ENCODE measurements at places on chromosomes 12 and 14.

DNA sequence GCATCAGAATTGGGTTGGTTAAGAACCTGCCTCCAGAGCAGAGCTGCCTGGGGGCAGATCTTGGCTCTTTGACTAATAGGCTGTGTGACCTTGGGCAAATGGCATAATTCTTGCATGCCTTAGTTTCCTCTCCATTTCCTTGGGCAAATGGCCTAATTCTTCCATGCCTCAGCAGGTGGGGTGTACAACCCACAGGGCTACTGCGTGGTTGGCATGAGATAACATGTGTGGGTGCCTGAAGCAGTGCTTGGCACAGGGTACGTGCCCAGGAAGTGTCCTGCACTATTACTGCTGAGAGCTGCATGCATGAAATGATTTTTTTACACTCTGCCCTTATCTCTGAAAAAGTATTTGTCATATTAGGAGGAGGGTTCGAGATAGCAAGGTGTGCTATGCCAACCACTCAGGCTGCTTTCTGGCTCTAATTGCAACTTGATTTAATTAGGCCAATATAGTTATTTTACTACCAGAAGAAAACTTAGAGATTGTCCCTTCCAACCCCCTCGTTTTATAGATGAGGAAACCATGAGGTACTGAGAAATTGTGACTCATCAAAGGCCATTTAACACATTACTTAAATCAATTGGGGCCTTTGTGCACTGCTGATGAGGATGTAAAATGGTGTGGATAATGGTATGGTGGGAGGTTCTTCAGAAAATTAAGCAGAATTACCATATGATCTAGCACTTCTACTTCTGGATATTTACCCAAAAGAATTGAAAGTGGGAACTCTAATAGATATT is 161.6 kb upstream of the HIF1A start:
- no peak for DNase-seq

- DNase-seq, result no peak
Measured at GRCh38 chr14:76654573-76655108, 106.6 kb upstream of the VASH1 start.

GRCh38 chr12:6943722-6944380 is at the start of the genes C12orf57 and RNU7-1:
Gene C12orf57 (plus strand): TSS chr12:6944022. CDS start chr12:6944122, 100 bp downstream.
Gene RNU7-1 (plus strand): TSS chr12:6943816.
- peak; percentile 72 for DNase-seq

- no peak for DNase-seq
Measured at GRCh38 chr12:79407671-79408622, 282.8 kb downstream of the PAWR start.

DNA sequence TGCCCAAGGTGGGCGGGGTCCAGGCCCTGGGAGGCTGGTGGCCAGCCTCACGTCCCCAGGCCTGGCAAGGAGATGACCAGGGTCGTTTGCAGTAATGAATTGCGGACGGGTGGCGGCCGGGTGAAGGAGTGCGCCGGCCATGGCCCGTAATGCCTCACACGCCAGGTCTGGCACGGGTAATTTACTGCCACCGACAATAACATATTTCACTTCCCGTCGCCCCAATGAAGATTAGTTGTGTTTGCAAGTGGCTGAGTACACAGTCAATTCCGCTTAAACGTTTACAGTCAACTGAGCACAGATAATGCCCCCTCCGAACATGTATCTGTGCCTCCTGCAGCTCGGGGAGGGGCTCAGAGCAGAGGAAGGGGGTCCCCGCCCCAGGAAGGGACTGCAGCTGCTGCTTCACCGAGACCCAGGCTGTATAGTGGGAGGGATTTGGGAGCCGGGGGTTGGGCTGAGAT is 48.3 kb downstream of the MVK start:
- DNase-seq, result no peak
